Eye (tissue), 1 donor: ENCODE measurements at places on chromosomes 6 and 20.
A peak's percentile ranks its signal among the peaks of the same experiment; 100 is the strongest.

- no peak for DNase-seq
These were observed 20.4 kb downstream of the SERINC3 start for GRCh38 chr20:44501448-44501847.

DNA sequence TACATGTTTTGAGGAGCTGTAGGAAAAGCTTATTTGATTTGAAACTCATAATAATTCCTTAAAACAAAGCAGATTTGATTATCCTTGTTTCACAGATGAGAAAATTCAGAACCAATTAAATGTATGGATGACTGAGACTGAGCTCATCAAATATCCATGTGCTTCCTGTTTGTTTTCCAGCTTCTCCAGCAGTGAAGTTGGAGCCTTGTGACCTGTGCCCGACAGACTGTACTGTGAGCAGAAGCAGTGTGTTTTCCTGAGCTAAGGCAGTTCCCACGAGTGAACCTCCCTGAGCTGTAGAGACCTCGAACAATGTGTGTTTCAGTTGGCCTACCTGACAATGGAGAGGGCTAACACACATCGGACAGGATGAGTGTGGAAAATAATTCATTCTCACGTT is 599.5 kb upstream of the NRSN1 start:
- DNase-seq: no peak

DNA sequence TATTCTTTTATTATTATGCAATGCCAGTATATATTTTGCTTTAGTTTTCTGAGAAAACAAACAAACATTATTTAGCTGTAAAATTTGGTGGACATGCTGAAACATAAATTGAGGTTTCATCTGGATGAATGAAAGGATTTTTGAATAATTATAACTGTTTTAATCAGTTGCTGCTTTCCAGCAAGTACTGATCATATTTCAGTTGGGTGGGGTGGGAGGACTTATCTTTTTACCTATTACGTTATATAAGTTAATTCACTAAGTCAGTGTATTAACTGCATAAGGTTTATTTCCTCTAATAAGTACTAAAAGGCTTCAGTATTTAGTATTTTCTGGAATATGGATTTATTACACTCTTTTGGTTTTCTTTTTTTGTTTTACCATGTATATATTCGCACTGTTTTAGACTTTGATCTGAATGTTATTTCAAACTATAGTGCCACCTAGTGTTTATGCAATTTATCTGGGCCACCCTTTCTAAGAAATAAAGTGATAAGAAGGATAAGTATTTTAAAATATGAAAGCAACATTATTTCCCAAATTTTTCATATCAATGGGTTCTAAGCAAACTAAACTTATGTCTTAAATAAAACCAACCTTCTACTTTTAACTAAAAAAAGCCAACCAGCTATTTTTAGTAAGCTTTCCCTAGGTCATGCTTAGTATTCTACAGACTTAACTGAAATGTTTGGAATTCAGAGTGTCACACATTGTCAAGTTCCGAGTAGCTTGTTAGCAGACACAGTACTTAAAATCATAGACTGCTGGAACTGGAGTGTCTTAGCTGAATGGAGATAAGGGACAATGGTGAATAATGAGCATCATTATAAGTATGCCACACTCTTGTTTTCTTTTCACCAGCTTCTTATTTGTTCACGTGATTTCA is 105.4 kb upstream of the MCHR2 start:
- DNase-seq: peak; percentile 61

DNA sequence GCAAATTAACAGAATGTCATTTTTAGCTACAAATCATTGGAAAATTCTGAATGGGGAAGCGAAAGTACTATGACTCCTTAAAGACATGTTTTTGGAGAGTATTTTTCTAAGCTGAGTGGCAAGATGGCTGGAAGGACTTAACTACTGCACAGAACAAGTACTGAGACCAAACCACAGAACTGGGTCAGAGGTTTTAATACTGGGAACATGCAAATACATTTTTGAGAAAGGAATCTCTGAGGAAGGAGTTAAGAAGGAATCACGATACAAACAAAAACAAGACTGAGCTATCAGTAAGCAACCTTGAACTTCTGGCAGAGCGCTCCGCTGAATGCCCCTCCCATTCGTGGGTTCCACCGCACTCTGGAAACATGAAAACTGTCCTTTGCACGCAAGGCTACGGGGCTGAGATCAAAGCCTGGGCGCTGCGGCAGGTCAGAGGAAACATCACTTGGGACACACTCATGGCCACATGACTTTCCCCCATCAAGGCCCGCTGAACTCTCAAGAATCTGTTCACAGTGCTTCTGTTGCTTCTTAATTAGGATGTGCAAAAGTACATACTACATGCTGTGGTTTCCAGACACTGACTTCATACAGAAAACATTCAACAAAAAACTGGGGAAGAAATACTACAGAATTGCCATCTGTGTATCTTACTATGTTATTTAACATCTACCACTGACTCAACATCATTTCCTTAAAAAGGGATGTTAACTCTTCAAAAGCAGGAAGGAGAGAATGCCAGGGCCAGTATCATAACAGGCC is 27.8 kb downstream of the SLC23A2 start:
- peak; percentile 52 for DNase-seq

GRCh38 chr6:132063738-132064137 is 112.6 kb upstream of the CCN2 start:
- no peak for DNase-seq

- DNase-seq: peak; percentile 75
These were observed 15.5 kb upstream of the CLDN20 start for GRCh38 chr6:155248008-155249001.

- no peak for DNase-seq
These were observed 123.0 kb upstream of the AKIRIN2 start for GRCh38 chr6:87824958-87825491.

- DNase-seq: no peak
These were observed 21.3 kb downstream of the FUCA2 start for GRCh38 chr6:143490244-143490643.

GRCh38 chr6:79635232-79635543 is 4.1 kb downstream of the SH3BGRL2 start:
- no peak for DNase-seq

- no peak for DNase-seq
These were observed 70.8 kb downstream of the PSMG4 start for GRCh38 chr6:3329393-3330051.

DNA sequence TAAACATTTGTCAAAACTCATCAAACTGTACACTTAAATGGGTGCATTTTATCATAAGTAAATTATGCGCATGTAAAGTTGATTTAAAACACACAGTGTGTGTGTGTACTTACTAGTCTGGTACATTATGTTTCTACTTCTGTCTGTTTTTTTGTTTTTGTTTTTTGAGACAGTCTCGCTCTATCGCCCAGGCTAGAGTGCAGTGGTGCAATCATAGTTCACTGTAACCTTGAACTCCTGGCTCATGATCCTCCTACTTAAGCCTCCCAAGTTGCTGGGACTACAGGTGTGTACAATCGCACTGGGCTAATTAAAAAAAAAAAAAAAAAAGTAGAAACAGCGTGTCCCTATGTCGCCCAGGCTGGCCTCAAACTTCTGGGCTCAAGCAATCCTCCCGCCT is 23.0 kb upstream of the FKBP5 start:
- no peak for DNase-seq

DNA sequence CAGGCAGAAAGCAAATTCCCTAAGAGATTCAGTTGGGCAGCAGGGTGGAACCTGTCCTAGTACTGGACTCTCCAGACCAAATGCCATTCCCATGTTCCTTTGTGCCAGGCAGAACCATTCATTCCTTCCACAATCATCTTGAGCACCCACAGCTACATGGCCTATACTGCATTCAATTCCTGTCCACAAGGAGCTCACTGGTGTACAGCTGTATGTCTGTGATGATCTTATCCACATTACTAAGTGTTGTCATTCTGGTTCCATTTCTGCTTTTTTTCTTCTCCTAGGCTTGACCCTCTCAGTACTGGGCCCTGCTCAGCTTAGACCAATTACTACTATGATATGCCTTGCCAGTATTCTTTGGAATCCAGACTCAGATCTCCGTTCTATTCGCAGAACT is 27.5 kb downstream of the MAN1A1 start:
- DNase-seq: no peak

GRCh38 chr6:116190550-116190949 is 63.3 kb downstream of the TSPYL4 start:
- DNase-seq: peak; percentile 8

DNA sequence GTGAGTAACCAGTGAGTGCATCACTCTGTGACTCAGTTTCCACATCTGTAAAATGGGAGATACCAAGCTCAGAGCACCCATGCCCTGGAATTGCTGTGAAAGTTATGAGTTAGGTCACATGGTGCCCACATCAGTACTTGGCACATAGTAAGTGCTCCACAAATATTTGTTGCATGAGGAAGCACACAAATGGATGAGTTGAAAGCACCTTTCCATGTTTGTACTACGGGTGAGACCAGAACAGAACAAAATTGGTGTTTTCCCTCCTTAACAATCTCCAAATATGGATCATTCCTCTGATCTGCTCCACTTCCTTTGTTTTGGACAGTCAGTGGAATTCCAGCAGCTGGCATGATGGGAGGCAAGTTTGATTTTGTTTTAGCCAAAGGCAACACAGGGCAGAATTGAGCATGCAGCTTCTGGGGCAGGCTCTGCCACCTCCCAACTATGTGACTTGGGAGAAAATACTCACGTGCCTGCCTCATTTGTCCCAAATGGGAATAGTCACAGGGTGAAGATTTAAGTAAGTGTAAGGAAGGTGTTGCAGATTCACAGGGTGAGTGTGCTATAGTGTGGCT is 503.7 kb upstream of the SULF2 start:
- no peak for DNase-seq

DNA sequence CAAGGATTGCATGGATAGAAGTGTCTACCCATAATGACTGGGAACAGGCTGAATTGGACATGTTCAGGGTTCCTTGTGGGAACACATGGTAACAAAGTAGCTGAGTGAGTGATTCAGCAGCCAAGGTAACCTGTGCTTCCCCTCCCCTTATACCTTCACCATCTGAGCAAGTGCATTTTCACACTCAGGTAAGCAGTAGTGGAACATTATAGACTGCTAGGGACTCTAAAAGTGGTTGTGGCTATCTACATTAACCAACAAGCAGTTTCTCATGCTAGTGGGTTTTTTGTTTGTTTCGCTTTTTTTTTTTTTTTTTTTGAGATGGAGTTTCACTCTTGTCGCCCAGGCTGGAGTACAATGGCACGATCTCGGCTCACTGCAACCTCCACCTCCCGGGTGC is 41.4 kb downstream of the KIZ start:
- DNase-seq: no peak

GRCh38 chr6:159852877-159853276 is 37.9 kb upstream of the MAS1 start:
- no peak for DNase-seq

- DNase-seq: no peak
These were observed 43.2 kb upstream of the CDH22 start for GRCh38 chr20:46351357-46352058.

DNA sequence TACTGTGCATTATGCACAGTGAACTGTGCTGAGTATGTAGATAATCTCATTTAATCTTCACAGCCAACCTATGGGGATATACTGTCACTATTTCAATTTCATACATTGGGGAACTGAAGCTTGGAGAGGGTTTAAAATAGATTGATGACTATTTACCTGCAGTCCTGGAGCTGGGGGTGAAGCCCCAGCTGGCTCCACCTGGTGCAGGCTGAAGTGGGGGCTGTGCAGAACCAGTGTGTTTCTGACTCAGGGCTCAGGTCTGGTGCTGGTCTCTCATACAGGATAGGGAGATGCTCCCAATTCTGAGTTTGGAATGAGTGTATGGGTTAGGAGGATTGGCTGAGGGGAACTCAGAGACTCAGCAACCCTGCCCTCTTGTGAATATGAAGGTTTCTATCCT is 176.1 kb upstream of the CEP162 start:
- no peak for DNase-seq

GRCh38 chr6:111941686-111942330 is 68.6 kb upstream of the FYN start:
- no peak for DNase-seq

DNA sequence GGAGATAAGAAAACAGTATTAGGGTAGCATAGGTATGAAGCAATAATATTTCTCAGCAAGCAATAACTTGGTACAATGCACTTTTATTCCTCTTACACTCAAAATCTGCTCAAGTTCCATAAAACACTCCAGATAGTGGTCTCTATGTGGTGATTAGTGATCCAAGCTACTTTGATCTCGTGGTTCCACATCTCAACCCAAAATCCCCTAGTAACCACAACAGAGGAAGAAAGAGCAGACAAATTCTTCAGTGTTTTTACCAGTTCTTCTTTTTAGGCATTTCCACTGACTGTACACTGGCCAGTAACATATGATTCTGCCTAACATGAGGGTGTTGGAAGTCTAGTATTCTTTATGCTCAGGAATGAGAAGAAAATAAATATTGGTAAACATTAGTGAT is 309.0 kb upstream of the PTCHD4 start:
- DNase-seq: no peak

DNA sequence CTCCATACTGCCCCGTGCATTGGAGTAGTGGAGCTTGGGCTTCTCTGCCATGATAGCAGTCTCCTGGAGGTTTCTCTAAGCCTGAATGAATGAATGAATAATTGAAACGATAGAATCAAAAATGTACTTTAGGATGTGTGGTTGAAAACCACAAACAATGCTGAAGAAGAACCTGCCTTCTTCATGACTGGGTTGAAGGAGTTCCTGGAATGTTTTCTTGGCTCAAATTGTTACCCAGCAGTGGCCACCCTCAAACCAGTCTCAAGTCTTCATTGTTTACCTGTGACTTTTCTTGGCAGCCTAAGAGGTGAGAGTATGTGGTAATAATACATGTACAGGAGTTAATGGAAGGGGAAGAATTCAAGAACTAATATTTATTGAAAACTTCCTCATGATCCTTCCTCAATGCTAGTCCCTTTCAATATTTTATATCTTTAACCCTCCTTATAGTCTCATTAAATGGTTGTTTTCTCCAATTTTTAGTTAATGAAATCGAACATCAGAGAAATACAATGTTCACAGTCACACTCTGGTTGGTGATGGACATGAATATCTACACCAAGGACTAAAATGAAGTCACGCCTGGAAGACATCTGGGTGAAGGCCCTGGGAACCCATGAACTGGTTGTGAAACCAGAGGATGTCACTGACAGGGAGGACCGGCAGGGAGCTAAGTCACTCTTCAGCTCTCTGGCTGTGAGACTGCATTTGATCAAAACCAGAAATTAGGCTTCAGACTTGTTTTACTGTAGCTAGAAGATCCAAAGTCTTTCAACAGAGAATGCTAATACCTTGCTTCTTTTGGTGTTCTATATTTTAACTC is at the start of gene GSTA5:
Gene GSTA5 (minus strand): TSS at position 51 of the 823 bp plus-strand sequence.
- DNase-seq: no peak

DNA sequence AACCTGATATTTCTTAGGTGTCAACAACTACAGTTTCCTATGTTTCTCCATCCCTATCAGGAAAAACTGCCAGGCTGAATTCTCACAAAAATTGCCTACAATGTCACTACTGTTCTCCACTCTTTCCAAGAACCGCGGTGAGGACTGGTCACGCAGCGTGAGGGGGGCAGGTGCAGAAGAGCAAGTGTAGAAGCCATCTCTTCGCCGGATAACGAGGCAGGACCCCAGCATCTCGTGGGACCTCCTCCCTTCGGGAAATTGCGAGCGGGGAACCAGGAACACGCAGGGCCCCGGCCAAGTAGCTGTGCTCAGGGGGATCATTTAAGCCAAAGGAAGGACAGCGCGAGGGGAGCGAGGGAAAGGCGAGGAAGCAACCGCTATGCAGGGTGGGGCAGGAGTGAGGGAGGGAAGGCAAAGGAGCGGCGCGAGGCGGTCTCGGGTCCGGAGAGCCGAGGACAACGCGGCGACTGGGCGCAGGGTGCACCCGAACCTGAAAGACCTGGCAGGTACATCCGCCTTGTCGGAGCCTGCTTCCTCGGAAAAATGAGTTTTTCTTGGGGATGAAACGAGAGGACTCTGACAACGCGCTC is 559 bp downstream of the APMAP start:
- peak; percentile 82 for DNase-seq
